ENCODE measurements at places on chromosomes 7 and 10. TPM values are rescaled to one million over a fixed set of nuclear protein-coding genes. Genes with fewer than 3 reads are reported as not detected.

Gene UCMA
- total RNA-seq, result not detected

Gene CUTC
- total RNA-seq, result 39.2 TPM

Gene SFTPA2
- total RNA-seq, result not detected

GRCh38 chr10:63681993-63682697, 160.9 kb downstream of the REEP3 start:
- peak; percentile 6 for DNase-seq

- no peak for DNase-seq
Observed at GRCh38 chr10:75021379-75022249, 89.8 kb upstream of the SAMD8 start.

Gene TSPAN12
- 0.81 TPM for total RNA-seq

GRCh38 chr7:77247206-77247850, 47.7 kb upstream of the FGL2 start:
- DNase-seq, result peak; percentile 73

DNA sequence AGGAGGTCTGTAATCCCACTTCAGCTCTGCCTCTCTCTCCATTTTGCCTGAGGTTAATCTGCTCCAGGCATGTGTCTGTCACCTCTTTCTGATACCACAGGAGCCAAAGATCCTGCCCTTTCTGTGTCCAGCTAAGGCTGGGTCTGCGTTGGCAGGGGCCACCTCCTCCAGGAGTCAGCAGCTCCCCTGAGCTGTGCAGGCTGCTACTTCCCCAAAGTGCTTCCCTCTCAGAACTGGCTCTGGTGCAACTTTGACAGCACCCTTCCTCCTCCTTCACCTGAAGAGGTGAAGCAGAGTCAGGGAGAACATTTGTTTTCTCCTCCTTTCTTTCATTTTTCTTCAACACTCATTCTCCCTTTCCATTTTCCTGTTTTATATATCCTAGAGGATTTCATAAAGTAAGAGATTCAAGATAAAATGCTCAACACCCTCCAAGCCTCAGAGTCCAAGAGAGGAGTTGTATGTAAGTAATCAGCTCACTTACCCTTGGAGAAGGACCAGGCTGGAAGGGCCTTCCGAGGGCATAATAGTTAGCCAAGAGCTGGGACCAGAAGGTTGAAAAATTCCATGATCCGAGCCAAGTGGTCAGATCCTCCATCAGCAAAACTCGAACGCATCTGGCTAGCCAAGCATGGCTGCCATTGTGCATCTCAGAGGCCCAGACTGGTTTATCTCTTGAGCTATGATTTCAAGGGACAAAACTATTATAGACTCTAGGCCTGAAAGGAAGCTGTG, 257.3 kb downstream of the PTEN start:
- DNase-seq, result no peak

Gene VPS37D
- total RNA-seq, result 6.6 TPM

GRCh38 chr7:39978230-39978934, 28.3 kb downstream of the CDK13 start:
- no peak for DNase-seq

DNA sequence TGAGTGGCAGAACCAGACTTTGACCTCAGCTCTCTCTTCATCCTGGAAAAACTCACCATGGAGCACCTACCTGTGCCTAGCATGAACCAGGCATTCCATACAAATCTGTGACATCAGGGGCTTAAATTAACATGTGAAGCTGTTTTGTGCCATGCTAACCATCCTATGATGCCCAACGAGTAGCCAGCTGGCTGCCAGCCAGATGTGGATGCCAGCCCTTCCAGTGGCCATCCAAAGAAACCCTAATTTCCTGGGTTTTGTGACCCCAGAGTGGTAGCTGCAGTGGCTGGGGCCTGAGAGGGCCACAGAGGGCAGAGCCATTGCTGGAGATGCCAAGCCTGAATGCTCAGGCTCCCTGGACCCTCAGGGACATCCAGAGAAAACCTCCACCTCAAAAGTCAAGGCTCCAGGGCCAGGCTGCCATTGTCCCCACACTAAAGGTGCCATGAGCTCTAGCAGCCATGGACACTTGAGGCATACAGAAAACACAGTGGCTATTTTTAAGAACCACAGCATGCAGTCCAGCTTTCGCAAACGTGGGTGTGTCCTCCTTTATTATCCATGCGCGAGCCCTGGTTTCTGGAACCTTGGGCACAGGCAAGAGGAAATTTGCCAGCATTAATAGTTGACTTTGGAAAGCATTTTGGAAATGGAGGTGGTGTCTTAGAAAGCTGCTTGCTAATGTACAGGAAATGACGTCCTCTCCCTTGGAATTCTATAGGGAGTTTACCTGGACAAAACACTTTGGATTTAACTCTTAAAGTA, 6.0 kb downstream of the CPXM2 start:
- no peak for DNase-seq

DNA sequence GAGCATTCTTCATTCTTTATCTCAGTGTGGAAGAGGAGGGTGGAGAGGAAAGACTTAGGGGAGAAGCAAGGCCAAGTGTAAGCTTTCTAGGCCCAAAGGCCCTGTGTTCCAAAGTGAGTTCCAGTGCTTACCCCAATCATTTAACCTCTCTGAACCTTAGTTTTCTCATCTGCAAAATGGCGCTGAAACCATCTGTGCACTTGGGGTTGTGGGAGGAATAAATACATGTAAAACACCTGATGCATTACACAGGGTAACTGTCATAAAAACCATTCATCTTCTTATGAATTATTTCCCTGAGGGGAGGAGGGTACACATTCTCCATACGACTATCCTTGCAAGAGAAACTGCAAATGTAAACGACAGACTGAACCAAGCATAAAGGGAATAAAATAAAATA, 19.0 kb downstream of the PIK3AP1 start:
- no peak for DNase-seq
